ENCODE measurements at places on chromosomes 16 and 17.

DNA sequence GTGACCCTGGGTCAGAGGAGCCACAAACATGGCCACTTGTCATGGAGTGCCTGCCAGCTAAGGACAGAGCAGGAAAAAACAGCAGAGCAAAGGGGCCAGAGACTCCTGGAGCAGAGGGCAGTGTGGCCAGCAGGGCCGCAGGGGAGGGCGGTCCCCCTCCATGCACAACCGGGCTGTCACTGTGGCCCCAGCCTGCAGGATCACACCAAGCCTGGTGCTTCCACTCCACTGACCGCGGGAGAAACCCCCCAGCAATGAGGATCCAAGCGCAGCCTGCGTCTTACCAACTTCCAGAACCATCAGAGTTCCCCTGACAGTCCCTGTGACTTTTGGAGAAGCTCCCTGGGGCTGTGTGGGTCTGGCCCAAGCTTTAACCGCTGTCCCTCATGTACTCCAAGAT is 62.0 kb downstream of the PRMT7 start:
- DNase-seq = no peak

DNA sequence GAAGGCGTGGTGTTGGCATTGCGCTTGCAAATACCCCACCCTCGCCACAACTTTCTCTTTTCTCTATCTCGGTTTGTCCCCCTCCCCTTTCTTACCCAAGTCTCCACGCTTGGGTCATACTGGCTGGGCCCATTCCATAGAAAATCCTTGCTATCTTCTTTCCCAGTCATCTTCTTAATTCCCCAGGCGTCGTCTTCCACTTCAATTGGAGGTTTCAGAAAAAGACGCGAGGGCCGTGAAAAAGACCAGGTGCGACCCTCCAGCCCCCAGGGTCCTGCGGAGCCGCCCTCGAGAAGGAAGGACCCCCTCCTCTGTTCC is 8.3 kb downstream of the IRX5 start:
- no peak for DNase-seq

DNA sequence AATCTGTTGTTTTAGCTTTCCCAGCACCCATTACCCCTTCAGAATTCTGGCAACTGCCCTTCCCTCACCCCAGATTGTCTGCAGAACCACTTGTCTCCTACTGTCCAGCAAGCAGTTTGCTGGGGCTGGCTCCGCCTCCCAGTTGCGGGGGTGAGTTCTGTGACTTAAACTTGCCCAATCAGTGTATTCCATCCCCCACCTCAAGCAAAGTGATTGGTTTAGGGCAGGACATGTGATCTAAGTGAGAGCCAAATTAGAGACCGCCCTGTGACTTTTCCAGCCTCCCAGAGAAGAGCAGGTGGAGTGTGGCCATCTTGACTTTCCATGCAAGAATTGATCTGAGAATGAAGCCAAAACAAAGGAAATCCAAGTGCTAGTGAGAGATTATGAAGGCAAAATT is 22.7 kb upstream of the SRCIN1 start:
- DNase-seq = no peak

- no peak for DNase-seq
Measured at GRCh38 chr17:30222721-30223175, 12.7 kb downstream of the SLC6A4 start.

DNA sequence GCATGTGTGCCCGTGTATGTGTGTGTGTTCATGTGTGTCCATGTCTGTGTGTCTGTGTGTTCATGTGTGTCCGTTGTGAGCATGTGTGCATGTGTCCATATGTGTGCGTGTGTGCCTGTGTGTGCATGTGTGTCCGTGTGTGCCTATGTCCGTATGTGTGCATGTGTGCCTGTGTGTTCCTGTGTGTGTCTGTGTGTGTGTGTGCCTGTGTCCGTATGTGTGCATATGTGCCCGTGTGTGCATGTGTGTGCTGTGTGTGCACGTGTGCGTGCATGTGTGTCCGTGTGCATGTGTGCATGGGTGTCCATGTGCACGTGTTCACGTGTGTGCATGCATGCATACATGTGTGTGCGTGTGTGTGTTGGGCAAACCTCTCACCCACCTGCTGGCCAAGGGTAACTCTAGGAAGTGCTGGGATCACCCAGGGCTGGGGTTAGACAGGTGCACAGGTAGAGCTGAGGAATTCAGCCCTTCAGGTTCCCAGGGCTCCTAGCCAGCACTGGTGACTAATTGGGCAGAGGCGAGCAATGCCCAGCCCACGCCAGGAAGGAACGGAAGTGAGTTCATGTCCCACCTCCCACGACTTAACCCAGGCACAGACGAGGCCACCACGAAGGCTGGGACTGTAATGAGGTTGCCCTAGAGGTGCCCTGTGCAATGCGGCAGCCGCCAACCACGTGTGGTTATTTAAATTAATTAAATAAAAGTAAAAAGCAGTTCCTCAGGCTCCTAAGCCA is 8.2 kb upstream of the CSNK1D start:
- DNase-seq = peak; percentile 21

GRCh38 chr16:17266608-17267313 is 204.0 kb downstream of the XYLT1 start:
- no peak for DNase-seq

DNA sequence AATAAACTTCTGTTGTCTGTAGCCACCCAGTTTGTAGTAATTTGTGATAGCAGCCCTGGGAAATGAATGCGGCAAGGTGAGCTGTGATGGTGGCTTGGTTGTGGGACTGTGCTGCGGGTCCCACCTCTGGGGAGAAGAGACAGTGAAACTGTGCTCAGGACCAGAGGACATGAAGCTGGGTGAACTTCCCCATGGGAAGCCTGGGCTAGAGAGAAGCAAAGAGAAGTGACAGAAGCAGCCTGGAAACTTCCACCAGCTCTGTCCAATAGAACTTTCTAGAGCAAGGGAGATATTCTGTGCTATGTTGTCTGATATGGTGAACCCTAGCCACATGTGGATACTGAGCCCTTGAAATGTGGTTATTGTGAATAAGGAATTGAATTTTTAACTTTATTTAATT is 51.5 kb upstream of the EMP2 start:
- no peak for DNase-seq

DNA sequence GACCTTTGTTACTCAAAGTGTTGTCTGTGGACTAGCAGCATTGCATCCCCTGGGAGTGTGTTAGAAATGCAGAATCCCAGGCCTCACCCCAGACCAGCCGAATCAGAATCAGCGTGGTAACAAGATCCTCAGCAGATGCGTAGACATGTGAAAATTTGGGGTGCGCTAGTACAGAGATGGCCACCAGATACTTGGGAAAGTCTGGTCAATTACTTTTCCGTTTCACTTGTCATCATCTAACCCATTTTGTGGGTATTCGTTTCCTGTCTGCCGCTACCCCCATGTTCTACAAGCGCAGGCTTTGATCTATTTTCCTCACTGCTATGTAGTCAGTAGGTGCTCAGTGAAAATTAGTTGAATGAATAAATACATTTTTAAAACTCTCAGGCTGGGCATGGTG is 33.1 kb upstream of the HERPUD1 start:
- DNase-seq = no peak

- no peak for DNase-seq
Measured at GRCh38 chr17:7132511-7133094, 18.0 kb upstream of the ASGR2 start.

DNA sequence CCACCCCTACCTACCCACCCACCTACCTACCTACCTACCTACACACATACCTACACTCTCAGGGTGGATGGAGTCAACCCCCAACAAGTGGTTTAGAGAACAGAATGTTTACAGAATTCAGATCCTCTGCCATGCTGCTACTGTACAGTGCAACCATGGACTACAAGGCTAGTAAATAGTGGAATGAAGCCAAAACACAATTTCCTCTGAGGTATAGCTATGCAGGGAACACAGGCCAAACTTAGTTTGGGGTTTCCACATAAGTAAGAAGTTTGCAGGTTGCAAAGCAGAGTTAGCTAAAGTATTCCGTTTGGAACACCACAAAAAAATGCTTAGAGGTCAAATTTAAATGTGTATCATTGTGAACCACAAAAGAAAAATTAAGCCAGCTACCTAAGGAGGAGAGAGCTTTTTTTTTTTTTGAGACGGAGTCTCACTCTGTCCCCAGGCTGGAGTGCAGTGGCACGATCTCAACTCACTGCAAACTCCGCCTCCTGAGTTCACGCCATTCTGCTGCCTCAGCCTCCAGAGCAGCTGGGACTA is 2.7 kb upstream of the AP1G1 start:
- DNase-seq = no peak

DNA sequence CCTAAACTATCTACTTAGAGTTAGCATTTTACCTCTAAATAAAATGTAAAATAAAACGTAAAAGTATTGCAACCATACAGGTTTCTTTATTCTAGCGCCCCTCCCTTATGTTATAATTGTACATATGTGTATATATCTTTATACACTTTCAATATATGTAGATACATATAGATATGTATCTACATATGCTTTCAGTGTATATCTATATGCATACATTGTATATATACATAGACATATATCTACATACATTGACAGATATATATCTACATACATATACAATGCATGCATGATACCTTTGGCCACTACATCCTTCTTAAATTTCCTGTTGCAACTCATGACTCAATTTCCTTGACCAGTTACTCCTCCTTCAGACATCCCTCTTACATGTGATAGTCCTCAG is 16.7 kb downstream of the BPTF start:
- no peak for DNase-seq

- DNase-seq = no peak
Measured at GRCh38 chr17:45043813-45044540, 7.5 kb downstream of the DCAKD start.

GRCh38 chr17:39820541-39820940 is 43.6 kb downstream of the IKZF3 start:
- DNase-seq = no peak

GRCh38 chr16:65200156-65200773 is 78.4 kb upstream of the CDH11 start:
- no peak for DNase-seq

DNA sequence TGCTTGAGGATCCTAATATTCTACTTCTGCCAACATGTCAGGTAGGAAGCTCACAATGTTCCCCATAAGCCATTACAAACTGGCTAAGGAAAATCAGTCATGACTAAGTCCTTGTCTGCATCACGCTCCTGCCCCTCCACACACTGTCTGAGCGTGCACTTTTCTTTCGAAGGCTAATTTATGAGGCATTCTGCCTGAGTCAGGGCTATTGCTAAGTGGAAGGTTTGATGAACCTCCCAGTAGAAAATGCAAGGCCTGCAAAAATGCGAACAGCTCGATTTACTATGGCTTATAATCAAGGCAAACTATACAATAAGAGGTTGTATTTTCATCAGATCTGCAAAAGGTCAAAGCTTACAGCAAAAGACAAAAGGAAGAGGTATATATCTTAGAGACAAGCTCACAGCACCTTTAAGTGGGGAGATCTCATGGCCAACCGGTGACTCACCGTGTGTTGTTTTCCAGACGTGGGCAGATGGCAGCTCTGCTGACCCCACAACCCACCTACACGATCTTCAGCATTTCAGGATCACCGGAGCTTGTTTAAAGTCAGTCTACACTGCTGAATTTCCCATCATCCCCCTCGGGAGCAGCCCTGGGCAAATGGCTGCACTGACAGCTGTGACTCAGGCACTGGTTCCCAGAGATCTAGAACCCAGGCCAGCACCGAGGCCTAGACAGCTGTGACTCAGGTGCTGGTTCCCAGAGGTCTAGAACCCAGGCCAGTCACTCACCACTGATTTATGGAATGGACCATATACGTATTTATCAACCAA is 26.1 kb downstream of the MEAK7 start:
- no peak for DNase-seq

- DNase-seq = peak; percentile 57
Measured at GRCh38 chr17:81558941-81559806, 7.0 kb upstream of the FAAP100 start.

DNA sequence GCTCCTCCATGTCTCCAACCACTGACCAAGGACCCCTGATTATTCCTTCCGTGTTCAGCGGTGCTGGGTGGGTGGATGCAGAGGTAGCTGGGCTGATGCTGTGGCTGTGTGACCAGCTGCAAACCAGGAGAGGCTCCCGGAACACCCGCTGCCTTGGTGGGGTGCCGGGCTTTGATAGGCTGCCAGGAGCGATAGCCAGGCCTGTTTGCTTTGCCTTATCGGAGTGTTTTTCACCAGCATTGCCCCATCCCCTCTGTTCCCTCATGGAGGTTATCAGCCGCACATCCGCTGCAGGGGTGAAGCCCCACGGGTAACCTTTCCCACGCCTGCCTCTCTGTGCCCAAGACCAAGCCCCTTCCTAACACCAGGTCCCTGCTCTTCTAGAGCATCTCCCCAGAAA is 354.3 kb downstream of the C16orf95 start:
- no peak for DNase-seq

DNA sequence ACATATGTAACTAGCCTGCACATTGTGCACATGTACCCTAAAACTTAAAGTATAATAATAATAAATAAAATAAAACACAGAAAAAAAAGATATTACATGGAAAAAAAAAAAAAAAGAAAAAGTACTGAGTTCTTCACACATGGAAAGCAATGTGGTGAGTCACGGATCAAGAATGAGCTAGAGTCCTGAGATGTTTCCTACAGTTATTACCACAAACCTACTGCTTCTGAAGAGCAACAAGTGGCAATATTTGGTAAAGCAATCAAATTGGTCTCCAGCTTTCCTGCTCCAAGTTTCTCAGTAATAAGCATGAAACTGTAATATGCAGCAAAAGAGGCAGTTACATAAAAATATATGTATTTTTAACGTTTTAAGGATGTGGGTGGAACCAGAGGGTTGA is 223.3 kb upstream of the SALL1 start:
- no peak for DNase-seq

GRCh38 chr17:31494259-31495021 is 103.0 kb downstream of the RAB11FIP4 start:
- no peak for DNase-seq

- DNase-seq = no peak
Measured at GRCh38 chr17:37292429-37293139, 83.2 kb upstream of the C17orf78 start.

- no peak for DNase-seq
Measured at GRCh38 chr17:57375770-57376225, 119.5 kb downstream of the MSI2 start.

DNA sequence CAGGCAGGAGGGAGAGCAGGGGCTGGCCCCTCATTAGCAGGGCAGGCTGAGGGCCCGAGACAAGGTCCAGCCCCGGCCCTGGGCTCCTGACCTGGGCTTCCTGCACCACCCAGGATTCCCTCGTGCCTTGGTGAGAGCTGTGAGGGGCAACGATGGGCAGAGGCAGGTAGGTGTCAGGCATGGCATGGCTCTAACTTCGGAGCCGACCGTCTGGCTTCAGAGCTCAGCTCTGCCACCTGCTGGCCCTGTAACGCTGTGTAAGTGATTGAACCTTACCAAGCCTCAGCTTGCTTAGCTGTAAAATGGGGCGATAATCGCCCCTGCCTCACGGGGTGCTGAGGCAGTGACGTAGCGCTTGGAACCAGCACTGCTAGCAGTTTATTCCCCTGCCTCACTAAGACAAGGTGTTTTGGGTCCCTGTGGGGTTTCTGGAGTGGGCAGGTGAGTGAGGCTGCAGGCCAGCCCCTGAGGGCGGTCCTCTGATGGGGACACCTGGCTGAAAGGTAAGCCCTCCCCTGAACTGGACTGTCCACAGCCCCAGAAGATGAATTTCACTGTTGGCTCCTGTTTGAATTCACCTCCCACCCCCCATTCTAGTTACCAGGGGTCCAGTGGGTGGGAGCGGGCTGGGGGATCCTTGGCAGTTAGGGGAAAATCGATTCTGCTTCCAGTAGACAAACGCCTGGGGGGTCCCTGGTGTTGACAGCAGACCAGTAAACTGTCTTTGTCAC is 184.8 kb upstream of the GSE1 start:
- peak; percentile 37 for DNase-seq

- DNase-seq = no peak
Measured at GRCh38 chr16:23950291-23950894, 114.6 kb downstream of the PRKCB start.

All from heart left ventricle (tissue), 16 donors.